ENCODE measurements at places on chromosomes 11 and 22.

- DNase-seq: no peak
These were observed 102.8 kb upstream of the DRD2 start for GRCh38 chr11:113578033-113578380.

DNA sequence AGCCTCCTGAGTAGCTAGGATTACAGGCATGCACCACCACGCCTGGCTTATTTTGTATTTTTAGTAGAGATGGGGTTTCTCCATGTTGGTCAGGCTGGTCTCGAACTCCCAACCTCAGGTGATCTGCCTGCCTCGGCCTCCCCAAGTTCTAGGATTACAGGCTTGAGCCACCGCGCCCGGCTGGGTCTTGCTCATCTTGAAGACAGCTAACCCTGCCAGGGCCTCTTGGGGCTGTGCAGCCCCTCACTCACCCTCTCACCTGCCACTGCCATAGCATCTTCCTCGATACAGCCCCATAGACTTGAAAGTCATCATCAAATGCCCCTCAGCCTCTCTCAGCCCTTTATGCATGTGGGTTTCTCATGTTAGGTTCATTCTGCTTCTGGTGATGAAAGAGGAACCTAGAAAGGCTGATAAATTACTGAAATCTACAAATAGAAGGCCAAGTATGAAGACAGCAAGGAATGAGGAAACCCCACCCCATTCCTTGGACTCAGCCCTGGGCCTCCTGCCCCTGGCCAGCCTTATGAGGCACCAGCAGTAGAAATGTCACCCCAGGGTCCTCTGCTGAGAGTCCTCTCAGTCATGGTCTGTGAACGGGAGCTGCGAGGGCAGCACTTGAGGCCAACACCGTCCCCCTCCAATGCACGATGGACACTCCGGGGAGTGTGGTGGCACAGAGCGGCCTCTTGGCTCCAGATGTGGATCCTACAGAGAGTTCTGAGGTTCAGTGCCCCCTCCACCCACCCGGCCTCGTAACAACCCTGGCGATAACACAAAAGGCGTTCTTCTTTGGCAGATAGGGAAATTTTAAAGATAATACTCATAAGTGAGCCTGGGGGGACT is 24.8 kb downstream of the SCGB1A1 start:
- DNase-seq: no peak

DNA sequence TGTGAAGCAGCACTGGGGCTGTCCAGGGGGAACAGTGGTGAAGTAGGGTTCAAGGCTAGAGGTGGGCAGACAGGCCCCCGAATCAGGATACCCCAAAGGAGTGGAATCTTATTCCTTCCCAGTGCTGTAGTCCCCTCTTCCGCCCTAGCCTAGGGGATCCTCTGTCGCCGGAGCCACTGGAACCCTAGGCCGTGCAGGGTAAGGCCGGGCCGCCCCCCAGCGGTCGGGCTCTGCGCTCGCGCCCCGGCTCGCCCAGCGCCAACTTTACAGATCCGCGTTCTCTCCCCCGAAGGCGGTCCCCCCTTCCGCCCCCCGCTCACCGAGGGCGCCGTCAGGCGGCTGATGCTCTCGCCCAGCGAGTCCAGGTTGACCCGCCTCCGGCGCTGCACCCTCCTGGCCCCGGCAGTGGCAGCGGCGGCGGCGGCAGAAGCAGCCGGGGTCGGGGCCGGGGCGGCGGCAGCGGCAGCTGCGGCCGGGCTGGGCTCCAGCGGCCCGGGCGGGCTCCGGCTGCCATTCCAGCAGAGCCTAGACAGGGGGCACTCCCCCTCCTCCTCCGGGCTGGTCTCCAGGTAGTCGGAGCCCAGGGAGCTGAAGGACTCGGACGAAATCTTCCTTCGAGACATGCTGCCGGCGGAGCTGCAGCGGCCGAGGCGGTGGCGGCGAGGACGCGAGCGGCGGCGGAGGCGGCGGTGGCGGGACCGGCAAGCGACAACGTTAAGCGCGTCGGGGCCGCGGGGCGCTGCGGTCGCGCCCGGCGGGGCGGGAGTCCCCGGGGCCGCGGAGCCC is 650 bp downstream of the GUCY1A2 start:
- DNase-seq: peak; percentile 61

DNA sequence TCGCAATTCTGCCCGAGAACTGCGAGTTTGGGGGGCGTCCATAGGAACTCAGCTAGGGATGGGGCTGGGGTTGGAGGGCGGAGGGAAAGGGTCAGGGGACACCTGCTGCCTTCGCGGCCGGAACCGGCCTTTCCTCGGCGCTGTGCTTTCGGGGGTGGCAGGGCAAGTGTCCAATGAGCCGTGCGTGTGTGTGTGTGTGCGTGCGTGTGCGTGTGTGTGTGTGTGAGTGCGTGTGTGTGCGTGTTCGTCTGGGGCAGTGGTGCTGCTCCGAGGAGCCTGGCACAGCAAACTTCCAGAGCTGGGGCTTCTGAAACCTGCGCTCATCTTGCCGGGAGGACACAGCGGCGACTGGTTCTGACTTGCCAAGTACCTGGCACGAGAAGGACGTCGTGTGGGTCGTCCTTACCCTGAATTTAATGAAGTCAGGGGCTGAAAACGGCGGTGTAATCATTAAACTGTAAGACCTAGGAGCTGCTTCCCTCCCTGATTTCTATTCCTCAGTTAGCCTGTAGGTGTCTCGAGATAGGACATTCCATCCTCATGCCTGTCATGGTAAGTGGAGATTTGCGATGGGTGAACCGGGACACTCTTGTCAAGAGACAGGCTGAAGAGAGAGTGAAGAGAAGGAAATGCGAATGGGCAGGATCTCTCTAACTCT is 27.0 kb upstream of the AMOTL1 start:
- DNase-seq: peak; percentile 67

DNA sequence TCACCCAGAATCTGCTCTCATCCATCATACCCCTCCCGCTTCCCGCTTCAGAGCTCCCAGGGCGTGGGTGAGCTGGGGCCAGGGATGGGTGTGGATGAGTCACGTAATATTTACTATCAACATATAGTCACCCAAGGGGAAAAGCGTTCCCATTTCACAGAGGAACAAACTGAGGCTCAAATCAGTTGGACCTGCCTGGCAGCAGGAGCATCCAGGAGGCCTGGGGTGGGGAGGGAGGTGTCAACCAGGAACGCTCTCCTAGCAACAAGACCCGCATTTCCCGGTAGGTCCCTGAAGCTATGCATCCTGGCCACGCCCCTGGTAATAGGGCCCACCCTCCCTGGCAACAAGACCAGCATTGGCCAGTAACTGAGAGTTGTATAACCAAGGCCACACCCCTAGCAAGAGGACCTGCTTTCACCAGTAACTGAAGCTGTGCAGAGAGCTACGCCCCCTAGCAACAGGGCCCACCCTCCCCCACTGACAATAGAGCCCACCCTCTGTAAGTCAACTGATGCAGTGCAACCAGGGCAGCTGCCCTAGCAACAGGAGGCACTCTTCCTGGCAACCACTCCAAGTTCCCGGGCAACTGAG is 32.7 kb upstream of the TXNRD2 start:
- peak; percentile 77 for DNase-seq

DNA sequence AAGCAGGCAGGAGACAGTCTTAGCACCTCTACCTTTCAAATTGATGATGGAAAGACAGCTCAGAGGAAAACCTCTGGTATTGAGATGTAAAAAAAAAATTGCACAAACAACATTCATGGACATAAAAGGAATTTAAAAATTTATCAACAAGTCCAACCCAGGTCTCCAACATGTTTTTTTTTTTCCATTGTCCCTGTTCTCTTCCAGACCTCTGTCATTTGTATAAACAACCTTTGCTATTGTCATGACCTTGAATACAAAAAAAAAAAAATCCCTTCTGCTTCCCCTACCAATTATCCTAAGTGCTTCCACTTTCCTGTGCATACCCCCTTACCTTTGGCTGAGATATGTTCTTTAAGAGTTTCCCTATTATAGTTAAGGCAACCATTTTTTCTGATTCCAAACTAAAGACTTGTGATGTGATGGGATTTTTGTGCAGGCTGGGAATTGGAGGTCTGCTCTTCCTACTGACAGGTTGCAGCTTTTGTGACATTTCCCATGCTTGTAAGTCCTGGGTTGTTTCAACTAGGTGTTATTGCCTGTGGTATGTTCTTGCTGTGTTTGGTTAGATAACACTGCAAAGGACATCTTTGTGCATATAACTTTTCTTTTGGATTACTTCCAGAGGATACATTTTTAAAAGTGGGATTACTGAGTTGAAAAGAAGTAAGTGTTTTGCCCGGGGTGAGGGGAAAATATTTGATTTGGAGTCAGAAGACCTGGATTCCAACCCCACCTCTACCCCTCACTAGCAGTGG is 67.1 kb downstream of the KIAA1671 start:
- DNase-seq: no peak

DNA sequence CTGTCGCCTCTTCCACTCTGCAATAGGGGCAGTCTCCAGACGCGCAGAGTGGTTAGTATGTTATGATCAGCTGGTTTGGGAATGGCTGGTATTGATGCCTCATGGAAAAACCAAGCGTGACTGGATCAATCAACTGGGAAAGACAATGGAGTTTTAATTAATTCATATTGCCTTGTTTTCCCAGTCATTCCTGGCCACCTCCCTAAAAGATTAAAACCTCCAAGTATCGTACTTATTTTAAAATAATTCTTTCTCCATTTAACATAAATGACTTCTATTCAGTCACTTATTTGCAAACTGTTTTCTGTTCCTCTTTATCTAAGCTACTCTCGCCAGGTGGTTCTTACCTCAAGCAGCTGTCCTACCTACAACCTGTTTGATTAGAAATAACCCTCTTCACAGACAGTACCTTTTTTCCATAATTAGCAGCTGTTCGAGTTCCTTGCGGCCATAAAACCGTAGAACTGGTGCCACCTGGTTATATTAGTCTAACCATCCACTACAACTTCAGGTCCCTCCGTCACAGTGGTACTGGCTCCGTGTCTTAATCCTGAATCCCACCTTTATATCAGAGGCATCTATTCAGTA is 898 bp downstream of the ZNF215 start:
- no peak for DNase-seq

DNA sequence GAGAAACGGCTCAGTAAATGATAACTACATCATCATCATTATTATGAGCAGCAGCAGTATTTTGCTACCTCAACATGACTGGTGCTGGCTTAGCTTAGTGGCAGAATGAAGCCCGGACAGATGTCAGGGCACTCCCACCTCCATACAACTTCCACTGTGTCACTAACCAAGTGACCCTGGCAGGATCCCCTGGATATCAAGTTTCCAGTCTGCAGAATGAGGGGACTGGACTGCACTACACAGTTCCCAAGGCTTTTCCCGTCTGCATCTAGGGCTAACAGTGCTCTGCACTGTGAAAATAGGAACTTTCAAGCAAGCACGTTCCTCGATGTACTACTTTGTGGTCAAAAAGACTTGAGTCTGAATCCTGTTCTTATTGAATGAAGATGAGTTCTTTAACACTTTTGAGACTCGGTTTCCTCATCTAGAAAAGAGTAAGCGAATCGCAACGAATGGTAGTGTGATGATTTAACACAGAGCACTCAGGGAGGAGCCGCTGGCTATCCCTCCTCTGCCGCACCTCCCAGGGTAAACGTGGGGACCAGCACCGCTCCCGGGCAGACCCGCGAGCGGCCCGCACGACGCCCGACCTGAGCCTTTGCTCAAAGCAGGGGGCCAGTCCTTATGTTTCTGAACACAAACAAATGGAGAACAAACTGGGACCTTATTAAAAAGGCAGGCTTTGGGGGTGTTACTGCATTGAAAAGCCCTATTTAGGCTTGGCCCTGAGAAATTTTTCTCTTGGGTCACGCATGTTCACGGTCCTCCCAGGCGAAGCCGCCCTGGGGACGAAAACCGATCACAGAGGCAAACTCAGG is 910 bp downstream of the CLTCL1 start:
- DNase-seq: peak; percentile 27

DNA sequence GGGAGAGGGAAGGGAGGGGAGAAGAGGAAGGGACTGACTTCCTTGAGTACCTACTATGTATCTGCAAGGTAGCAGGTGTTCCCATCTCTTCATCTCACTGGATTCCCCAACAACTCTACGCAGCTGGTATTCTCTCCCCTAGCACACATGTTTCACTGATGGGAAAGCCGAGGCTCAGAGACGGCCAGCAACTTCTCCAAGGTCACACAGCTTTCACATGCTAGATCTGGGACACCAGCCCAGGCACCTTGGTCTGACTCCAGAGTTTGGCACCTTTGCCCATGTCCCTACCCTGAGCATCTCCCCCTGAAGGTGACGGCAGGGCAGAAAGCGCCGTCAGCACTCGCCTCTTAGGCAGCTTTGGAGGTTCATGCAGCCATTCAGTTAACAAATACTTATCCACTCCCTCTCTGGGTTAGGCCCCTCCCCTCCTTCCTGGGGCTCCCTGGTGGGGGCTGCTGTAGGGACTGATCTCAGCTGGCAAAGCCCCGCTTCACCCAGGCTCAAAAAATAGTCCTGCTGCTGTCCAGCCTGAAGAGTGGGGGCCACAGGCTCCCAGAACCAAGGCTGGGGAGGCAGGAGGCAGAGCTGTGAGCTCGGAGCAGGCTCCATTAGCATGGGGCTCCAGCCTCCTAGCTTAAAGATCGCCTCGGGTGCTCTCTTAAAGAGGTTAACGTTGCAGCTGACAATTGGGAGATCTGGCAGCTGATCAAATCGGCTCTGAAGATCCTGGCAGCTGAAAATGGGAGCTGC is 79.4 kb downstream of the IGLL1 start:
- no peak for DNase-seq

GRCh38 chr11:9568854-9569587 is 4.4 kb upstream of the WEE1 start:
- DNase-seq: peak; percentile 98

GRCh38 chr11:77207019-77207485 is 79.0 kb downstream of the MYO7A start:
- no peak for DNase-seq

GRCh38 chr11:14577292-14577691 is 57.1 kb upstream of the PSMA1 start:
- DNase-seq: no peak

- DNase-seq: peak; percentile 65
These were observed 89.4 kb downstream of the LDLRAD3 start for GRCh38 chr11:36033082-36033751.

- DNase-seq: peak; percentile 18
These were observed 120.4 kb upstream of the GRIA4 start for GRCh38 chr11:105489446-105489845.

- DNase-seq: no peak
These were observed 9.1 kb upstream of the ATF4 start for GRCh38 chr22:39511226-39511625.

GRCh38 chr11:10351765-10352641 is 47.1 kb downstream of the ADM start:
- DNase-seq: peak; percentile 82

DNA sequence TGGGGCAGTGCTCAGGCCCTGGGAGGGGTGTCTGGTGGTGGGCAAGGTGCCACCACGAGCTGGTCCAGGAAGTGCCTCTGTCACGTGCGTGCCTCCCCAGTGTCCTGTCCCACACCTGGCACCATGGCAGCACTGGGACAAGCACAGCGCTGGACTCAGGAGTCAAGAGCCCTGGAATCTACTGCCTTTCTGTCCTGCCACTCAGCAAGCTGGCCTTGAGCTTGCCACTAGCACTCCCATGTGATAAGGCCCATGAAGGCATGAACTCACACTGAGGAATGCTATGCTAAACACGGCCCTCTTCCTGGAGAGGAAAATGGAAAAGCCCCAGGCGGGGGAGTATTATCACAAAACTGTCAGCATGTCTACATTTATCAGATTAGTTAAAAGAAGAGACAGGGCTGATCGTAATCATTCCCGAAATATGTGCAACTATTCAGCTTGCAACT is 50.7 kb upstream of the SLC35C1 start:
- no peak for DNase-seq

- DNase-seq: no peak
These were observed 8.4 kb downstream of the MRPL48 start for GRCh38 chr11:73795925-73796632.

Data from astrocyte of the spinal cord (primary cell).